ENCODE measurements at places on chromosomes 7 and 10. TPM values are rescaled to one million over a fixed set of nuclear protein-coding genes. Genes with fewer than 3 reads are reported as not detected.

The MET gene
- total RNA-seq, result not detected

The VWDE gene
- 0.79 TPM for total RNA-seq

The CLDN3 gene
- not detected for total RNA-seq

The C10orf62 gene
- total RNA-seq, result not detected

The SLC26A4 gene
- not detected for total RNA-seq

The STEAP1 gene
- 0.19 TPM for total RNA-seq

DNA sequence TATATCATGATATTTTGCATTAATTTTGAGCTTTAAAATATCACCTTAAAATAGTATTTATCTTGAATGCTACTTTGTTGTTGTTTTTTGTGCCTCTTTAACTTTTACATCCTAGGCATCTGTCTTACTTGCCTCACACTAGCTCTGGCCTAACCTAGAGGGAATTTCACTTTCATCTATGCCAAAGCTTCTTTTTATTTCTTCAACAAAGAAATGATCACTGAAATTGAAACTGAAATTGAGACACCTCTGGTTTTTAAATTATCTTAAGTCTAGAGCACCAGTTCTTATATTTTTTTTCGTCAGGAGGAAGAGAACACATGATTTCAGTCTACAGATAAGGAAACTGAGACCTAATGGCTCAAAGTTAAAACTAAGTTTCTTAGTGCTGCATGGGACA is 3.5 kb upstream of the SCIN start:
- H3K27me3 ChIP-seq, result peaks cover 18% of the 10 kb centered on the region
- peaks cover 18% of the 10 kb centered on the region for H3K4me1 ChIP-seq
- no peaks in the 10 kb centered on the region for H3K36me3 ChIP-seq
- DNase-seq, result no peak

DNA sequence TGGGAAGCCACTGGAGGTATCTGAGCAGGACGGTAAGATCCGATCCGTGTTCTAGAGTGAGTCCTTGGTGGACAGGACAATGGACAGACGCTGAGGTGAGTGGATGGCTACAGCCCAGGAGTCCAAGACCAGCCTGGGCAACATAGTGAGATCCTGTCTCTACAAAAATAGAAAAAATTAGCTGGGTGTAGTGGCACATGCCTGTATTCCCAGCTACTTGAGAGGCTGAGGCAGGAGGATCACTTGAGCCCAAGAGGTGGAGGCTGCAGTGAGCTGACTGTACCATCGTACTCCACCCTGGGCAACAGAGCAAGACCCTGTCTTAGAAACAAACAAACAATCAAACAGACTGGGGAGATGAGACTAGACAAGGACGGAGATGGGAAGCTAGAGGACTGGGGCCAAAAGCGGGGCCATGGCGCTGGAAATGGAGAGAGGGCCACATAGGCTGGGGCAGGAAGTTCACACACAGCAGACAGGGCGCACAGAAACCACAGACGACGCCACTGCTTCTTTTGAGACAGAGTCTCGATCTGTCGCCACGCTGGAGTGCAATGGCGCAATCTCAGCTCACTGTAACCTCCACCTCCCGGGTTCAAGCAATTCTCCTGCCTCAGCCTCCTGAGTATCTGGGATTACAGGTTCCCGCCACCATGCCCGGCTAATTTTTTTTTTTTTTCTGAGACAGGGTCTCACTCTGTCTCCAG is 24.7 kb downstream of the DAGLB start:
- H3K36me3 ChIP-seq, result peaks cover 50% of the 10 kb centered on the region
- no peak overlapping the region for H3K27ac ChIP-seq
- no peaks in the 10 kb centered on the region for H3K4me1 ChIP-seq
- H3K4me3 ChIP-seq, result no peak overlapping the region
- no peaks in the 10 kb centered on the region for H3K27me3 ChIP-seq

GRCh38 chr10:100184840-100185239 is 989 bp downstream of the ERLIN1 start:
- peaks cover 21% of the 10 kb centered on the region for H3K36me3 ChIP-seq
- peaks cover 17% of the 10 kb centered on the region for H3K4me1 ChIP-seq
- no peak for DNase-seq
- H3K27ac ChIP-seq, result peak overlapping the region; percentile 79

DNA sequence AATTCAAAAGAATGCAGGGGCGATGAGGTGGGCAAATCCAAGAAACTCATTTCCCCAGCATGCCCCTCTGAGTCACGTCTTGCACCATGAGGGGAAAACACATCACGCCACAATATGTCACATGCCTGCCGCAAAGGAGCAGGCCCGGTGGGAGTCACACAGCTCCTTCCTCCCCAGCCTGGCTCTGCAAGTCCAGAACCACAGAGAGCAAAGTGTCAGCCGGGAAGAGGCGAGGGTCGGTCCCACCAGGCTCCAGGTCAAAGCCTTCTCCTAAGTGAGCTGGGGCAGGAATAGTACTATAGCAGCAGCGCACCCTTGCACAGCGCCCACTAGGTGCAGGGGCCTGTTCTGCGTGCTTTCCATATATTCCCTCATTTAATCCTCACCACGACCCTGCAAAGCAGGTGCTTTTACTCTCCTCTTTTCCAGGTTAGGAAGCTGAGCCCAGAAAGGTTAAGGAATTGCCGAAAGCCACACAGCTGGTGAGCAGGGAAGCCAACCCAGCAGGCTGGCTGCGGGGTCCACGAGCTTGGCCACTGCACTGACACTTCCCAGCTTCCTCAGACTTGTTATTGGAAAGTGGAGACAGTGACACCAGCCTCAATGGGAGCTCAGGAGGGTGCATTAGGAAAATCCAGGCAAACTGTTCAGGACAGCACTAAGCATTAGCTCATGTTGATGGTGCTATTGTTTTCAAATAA is 94.0 kb upstream of the ZMIZ1 start:
- no peak overlapping the region for H3K27ac ChIP-seq
- DNase-seq, result peak; percentile 15
- H3K36me3 ChIP-seq, result no peaks in the 10 kb centered on the region

GRCh38 chr7:31651234-31652062 is 35.6 kb upstream of the PPP1R17 start:
- no peak overlapping the region for H3K27ac ChIP-seq
- no peak for DNase-seq
- no peaks in the 10 kb centered on the region for H3K4me1 ChIP-seq
- H3K27me3 ChIP-seq, result no peaks in the 10 kb centered on the region
- no peaks in the 10 kb centered on the region for H3K36me3 ChIP-seq

DNA sequence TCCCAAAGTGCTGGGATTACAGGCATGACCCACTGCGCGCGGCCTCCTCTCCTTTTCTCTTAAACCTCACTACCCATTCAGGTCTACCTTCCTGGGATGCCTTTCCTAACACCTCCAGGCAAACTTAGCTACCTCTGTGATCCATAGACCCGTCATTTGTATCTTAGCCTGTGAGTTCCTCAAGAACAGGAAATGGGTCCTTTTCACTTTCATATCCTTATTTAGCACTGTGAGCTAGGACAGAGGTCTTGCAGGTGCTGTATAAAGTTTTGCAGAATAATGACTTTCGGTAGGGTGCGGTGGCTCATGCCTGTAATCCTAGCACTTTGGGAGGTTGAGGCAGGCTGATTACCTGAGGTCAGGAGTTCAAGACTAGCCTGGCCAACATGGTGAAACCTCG is 215.7 kb downstream of the RELN start:
- H3K36me3 ChIP-seq, result no peaks in the 10 kb centered on the region
- no peak overlapping the region for H3K4me3 ChIP-seq
- no peaks in the 10 kb centered on the region for H3K4me1 ChIP-seq
- DNase-seq, result no peak

DNA sequence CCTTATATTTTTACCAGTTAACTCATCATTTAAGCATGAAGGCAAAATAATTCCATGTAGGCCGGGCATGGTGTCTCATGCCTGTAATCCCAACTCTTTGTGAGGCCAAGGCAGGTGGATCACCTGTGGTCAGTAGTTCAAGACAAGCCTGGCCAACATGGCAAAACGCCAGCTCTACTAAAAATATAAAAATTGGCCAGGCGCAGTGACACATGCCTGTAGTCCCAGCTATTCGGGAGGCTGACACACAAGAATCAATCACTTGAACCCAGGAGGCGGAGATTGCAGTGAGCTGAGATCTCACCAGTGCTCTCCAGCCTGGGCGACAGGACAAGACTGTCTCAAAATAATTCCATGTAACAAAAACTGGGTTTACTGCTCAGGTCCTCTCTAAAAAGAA is 18.3 kb downstream of the HNRNPA2B1 start:
- DNase-seq, result no peak
- no peaks in the 10 kb centered on the region for H3K27me3 ChIP-seq
- no peaks in the 10 kb centered on the region for H3K4me1 ChIP-seq
- H3K27ac ChIP-seq, result no peak overlapping the region

- peaks cover 10% of the 10 kb centered on the region for H3K4me1 ChIP-seq
- H3K27me3 ChIP-seq, result no peaks in the 10 kb centered on the region
- no peak overlapping the region for H3K4me3 ChIP-seq
- DNase-seq, result no peak
- H3K27ac ChIP-seq, result no peak overlapping the region
- H3K36me3 ChIP-seq, result peaks cover 51% of the 10 kb centered on the region
Observed at GRCh38 chr10:807958-808353, 118.5 kb upstream of the DIP2C start.

DNA sequence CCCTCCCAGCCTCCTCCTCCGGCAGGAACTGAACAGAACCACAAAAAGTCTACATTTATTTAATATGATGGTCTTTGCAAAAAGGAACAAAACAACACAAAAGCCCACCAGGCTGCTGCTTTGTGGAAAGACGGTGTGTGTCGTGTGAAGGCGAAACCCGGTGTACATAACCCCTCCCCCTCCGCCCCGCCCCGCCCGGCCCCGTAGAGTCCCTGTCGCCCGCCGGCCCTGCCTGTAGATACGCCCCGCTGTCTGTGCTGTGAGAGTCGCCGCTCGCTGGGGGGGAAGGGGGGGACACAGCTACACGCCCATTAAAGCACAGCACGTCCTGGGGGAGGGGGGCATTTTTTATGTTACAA is 83.3 kb downstream of the PAX2 start:
- peak overlapping the region; percentile 38 for H3K4me3 ChIP-seq
- H3K27me3 ChIP-seq, result peaks cover 85% of the 10 kb centered on the region
- H3K36me3 ChIP-seq, result no peaks in the 10 kb centered on the region

GRCh38 chr7:2169923-2170575 is 62.7 kb downstream of the MAD1L1 start:
- H3K36me3 ChIP-seq, result peaks cover 12% of the 10 kb centered on the region
- no peaks in the 10 kb centered on the region for H3K4me1 ChIP-seq

- no peak overlapping the region for H3K27ac ChIP-seq
- peaks cover 4% of the 10 kb centered on the region for H3K27me3 ChIP-seq
- no peak overlapping the region for H3K4me3 ChIP-seq
- H3K36me3 ChIP-seq, result no peaks in the 10 kb centered on the region
- no peak for DNase-seq
Observed at GRCh38 chr7:123502201-123502600, 32.2 kb downstream of the IQUB start.

- no peaks in the 10 kb centered on the region for H3K36me3 ChIP-seq
- no peak for DNase-seq
- H3K27me3 ChIP-seq, result no peaks in the 10 kb centered on the region
Observed at GRCh38 chr7:35866186-35866585, 65.3 kb downstream of the SEPTIN7 start.

DNA sequence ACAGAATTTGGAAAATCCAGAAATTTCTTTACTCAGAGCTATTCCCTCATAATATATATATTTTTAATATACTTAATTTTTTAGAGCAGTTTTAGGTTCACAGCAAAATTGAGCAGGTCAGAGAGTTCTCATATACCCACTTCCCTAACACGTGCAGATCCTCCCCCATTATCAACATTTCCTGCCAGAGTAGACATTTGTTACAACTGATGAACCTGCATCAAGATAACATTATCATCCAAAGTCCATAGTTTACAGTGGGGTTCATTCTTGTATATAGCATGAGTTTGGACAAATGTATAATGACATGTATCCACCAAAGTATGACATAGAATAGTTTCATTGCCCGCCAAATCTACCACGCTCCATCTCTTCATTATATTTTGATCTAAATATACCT is 170.0 kb downstream of the PTEN start:
- H3K27ac ChIP-seq, result no peak overlapping the region
- no peaks in the 10 kb centered on the region for H3K27me3 ChIP-seq
- no peak overlapping the region for H3K4me3 ChIP-seq
- H3K36me3 ChIP-seq, result no peaks in the 10 kb centered on the region
- DNase-seq, result no peak
- peaks cover 3% of the 10 kb centered on the region for H3K4me1 ChIP-seq

DNA sequence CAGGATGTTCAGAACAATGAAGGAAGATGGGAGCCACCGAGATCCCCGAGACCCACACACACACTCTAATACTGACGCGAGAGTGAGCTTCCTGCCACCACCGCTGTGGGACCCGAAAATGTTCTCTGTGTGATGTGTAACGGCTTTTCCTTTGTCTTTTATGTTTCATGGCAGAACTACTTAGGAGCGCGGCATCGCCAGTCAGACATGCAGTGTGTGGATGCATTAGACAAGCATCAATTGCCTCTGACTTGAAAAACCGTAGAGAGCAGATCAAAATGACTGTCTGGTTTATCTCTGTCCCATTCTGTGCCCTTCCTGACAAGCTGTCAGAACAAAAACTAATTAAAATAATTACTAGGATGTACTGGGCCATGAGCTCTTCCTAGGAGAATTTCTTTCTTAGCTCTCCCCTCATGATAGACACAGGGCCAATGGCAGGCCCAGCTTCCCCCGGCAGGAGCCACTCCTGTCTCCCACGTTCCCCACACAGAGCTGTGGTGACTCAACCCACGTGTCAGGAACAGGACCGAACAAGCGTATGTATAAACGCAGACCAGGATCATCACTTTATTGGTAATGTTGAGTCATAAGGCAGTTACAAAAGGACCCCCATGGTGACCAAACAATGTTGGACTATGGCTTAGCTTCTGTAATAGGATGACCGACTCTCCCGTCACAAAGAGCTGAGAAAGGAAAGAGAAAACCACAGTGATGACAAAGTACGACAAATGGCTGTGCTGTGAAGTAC is 705.0 kb downstream of the PARD3 start:
- no peak for DNase-seq
- H3K36me3 ChIP-seq, result no peaks in the 10 kb centered on the region
- no peak overlapping the region for H3K4me3 ChIP-seq
- H3K27me3 ChIP-seq, result no peaks in the 10 kb centered on the region
- H3K27ac ChIP-seq, result no peak overlapping the region

DNA sequence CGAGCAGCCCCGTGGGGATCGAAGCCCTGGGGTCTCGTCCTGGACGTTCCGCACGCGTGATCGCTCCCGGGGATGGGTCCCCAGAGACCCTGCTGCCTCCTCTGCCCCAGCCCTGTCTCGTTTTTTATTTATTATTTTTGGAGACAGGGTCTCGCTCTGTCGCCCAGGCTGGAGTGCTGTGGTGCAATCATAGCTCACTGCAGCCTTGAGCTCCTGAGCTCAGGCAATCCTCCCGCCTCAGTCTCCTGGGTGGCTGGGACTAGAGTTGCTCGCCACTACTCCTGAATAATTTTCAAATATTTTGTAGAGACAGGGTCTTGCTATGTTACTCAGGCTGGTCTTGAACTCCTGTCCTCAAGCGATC is 319 bp upstream of the STX1A start:
- no peak for DNase-seq
- peak overlapping the region; percentile 10 for H3K4me3 ChIP-seq
- no peak overlapping the region for H3K27ac ChIP-seq
- H3K36me3 ChIP-seq, result no peaks in the 10 kb centered on the region
- H3K4me1 ChIP-seq, result peaks cover 14% of the 10 kb centered on the region
- peaks cover 5% of the 10 kb centered on the region for H3K27me3 ChIP-seq
